ENCODE measurements at places on chromosomes 2 and 18. TPM values are rescaled to one million over a fixed set of nuclear protein-coding genes. Genes with fewer than 3 reads are reported as not detected.

Gene EVX2
- not detected for polyA plus RNA-seq

Gene MLPH
- polyA plus RNA-seq = not detected

Gene AQP4
- not detected for polyA plus RNA-seq

DNA sequence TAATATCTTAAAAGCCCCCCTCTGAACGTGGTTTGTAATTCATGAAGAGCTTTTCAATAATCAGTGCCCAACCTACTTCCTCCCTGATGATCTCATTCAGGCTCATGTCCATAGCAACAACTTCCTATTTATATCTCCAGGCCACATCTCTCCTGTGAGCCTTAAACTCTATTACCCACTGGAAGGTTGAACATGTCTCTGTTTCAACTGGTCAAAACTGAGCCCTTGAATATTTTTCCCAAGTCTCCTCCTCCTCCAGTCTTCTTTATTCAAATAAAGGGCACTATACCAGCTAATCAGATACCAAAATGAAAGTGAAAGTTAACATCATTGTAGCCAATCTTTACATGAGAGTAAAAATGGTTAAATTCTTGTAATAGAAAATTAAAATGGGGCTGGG, 63.7 kb upstream of the ITGA4 start:
- no peaks in the 10 kb centered on the region for H3K36me3 ChIP-seq
- DNase-seq = peak; percentile 6
- H3K27ac ChIP-seq = no peak overlapping the region
- H3K27me3 ChIP-seq = no peaks in the 10 kb centered on the region
- no peak overlapping the region for H3K4me3 ChIP-seq

DNA sequence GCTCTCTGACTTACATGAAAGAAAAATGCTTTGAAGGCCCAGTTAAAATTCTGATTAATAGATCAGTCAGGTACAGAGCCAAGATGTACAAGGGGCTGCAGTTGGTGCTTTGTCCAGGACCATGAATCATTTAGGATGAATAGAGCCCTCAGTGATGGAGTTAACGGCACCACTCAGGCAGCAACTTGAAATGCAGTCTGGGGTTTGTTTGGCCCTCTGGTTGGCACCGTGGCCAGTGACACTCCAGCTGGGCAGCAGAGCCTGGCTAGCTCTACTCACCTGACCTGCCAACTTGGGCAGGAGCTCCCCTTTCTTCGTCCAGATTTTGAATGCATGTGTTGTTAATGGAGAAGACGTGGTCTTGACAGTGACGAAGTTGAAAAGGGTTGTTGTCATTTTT, 493.0 kb upstream of the ACVR2A start:
- H3K36me3 ChIP-seq = no peaks in the 10 kb centered on the region
- H3K4me3 ChIP-seq = no peak overlapping the region
- no peak overlapping the region for H3K27ac ChIP-seq
- no peak for DNase-seq
- no peaks in the 10 kb centered on the region for H3K27me3 ChIP-seq

Gene ARHGAP28
- polyA plus RNA-seq = 3.0 TPM

Gene AGBL5
- polyA plus RNA-seq = 24.9 TPM

Gene ANTXR1
- polyA plus RNA-seq = 0.62 TPM

Gene SLC9A4
- not detected for polyA plus RNA-seq

- DNase-seq = no peak
- no peak overlapping the region for H3K4me3 ChIP-seq
- no peaks in the 10 kb centered on the region for H3K27me3 ChIP-seq
- no peaks in the 10 kb centered on the region for H3K4me1 ChIP-seq
- no peaks in the 10 kb centered on the region for H3K36me3 ChIP-seq
Observed at GRCh38 chr18:75959150-75959549, 531.6 kb upstream of the SMIM21 start.

- no peak for DNase-seq
- H3K4me3 ChIP-seq = no peak overlapping the region
- peaks cover 62% of the 10 kb centered on the region for H3K36me3 ChIP-seq
- no peaks in the 10 kb centered on the region for H3K4me1 ChIP-seq
- H3K27ac ChIP-seq = no peak overlapping the region
Observed at GRCh38 chr2:58157754-58158153, 83.4 kb downstream of the FANCL start.

Gene SATB2
- 12.8 TPM for polyA plus RNA-seq

GRCh38 chr2:220959391-220959802, 612.7 kb downstream of the EPHA4 start:
- H3K4me3 ChIP-seq = no peak overlapping the region
- no peaks in the 10 kb centered on the region for H3K27me3 ChIP-seq
- no peak overlapping the region for H3K27ac ChIP-seq
- H3K4me1 ChIP-seq = no peaks in the 10 kb centered on the region
- no peak for DNase-seq

Gene DUSP2
- not detected for polyA plus RNA-seq

GRCh38 chr2:177312562-177312961, 48.0 kb upstream of the NFE2L2 start:
- DNase-seq = no peak
- H3K4me3 ChIP-seq = no peak overlapping the region
- no peaks in the 10 kb centered on the region for H3K36me3 ChIP-seq

GRCh38 chr18:74273394-74273793, 18.4 kb downstream of the CYB5A start:
- DNase-seq = no peak
- H3K4me3 ChIP-seq = no peak overlapping the region
- H3K27ac ChIP-seq = no peak overlapping the region
- H3K4me1 ChIP-seq = peaks cover 3% of the 10 kb centered on the region
- H3K36me3 ChIP-seq = no peaks in the 10 kb centered on the region

DNA sequence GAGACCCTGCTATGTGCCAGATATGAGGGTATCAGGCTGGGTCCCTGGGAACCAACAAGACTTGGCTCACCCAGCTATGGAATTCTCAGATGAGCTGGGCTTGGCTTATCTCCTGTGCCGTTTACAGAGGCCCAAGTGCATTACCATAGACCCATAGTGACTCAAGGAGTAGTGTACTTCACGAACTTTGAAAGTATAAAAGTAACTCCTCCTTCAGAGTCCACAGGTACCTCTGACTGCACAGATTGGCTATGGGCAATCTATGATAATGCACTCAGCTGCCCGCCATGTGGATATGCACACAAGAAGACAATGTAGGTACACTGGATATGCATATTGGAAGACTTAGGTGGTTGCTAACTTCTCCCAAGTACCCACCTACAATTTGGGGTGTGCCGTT, 78.4 kb downstream of the QPCT start:
- H3K4me1 ChIP-seq = no peaks in the 10 kb centered on the region
- DNase-seq = no peak
- no peaks in the 10 kb centered on the region for H3K27me3 ChIP-seq
- no peak overlapping the region for H3K27ac ChIP-seq
- no peaks in the 10 kb centered on the region for H3K36me3 ChIP-seq

DNA sequence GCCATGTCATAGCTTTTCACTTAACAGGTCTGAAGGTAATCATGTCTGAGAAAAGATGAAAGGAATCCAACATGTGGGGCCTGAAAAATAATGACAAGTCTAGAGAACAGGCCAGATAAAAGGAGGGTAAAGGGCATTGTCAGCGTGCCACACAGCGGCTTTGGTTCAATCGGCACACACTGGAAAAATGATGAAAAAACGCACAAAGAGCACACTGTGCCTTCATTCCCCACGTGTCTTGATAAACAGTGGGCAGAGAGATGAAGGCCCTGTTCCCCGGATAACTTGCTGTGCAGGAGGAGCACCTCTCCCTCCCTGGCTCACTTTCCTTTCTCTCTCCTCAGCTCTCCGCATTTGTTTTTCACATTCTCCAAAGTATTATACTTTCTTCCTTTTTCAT, 766.3 kb downstream of the TDRD15 start:
- H3K4me3 ChIP-seq = no peak overlapping the region
- DNase-seq = no peak
- H3K27me3 ChIP-seq = no peaks in the 10 kb centered on the region
- no peaks in the 10 kb centered on the region for H3K36me3 ChIP-seq

Gene TACR1
- not detected for polyA plus RNA-seq

DNA sequence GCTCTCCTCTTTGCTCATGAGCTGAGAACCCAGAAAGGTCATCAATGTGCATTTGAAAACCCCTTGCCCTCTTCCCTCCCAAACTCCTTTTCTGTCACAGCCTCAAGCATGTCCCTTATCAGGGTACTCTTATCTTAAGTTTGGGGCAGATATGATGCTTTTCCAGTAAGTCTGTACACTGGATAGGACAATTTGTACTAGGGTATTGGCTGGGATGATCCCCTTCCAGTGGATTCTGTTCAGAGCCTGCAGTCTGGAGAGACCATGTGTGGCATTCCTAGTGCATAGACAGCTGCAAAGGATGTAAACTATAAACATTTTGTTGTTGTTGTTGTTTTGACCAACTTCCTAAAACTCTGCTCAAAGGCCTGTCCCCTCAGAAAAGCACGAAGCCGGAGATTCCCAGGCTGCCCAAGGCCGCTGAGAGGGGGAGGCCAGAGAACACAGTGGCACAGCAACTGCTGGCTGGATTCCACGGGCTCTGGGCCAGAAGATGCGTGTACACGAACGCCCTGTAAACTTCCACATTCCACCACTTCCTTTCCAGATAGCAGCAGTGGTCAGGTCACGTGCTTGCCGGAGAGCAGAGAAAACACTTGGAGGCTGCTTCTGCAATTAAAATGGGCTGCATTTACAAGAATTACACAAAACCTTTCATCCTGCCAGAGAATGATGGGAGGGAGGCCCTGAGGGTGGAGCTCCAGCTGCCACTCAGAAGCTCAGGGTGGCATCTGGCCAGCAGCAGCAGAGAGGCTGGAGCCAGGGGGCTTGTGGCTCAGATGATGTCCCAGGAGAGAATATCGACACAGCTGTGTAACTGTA, 42.1 kb downstream of the BMP10 start:
- H3K36me3 ChIP-seq = no peaks in the 10 kb centered on the region
- peaks cover 18% of the 10 kb centered on the region for H3K4me1 ChIP-seq
- no peak overlapping the region for H3K4me3 ChIP-seq

Gene MEP1B
- polyA plus RNA-seq = not detected

- no peak for DNase-seq
- peaks cover 9% of the 10 kb centered on the region for H3K27me3 ChIP-seq
- H3K4me3 ChIP-seq = no peak overlapping the region
- H3K36me3 ChIP-seq = no peaks in the 10 kb centered on the region
Observed at GRCh38 chr2:109331081-109331480, 202.1 kb downstream of the SH3RF3 start.

Gene SPC25
- polyA plus RNA-seq = 60.9 TPM

All from K562 (cell line).